Non-pigmented ciliary epithelial cell (primary cell): ENCODE measurements at places on chromosomes 2 and 18.
A peak's percentile ranks its signal among the peaks of the same experiment; 100 is the strongest.

DNA sequence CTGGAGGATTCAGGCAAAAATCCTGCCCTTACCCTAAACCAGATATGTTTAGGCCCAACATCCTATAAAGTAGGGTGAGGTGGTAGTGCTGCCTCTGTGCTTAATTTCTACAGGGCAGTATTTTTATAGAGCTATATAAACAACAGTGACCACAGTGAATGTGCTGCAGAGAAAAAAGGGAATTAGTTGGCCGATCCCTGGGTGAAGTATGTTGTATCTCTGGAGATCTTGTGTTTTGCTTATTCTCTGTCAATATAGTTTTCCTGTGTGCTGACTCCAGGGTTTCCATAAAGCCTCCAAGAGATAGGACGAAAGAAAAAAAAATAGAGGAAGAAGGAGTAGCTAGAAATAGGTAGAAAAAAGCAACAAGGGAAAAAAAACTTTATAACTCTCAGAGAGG is 88.9 kb upstream of the THOC1 start:
- no peak for DNase-seq

DNA sequence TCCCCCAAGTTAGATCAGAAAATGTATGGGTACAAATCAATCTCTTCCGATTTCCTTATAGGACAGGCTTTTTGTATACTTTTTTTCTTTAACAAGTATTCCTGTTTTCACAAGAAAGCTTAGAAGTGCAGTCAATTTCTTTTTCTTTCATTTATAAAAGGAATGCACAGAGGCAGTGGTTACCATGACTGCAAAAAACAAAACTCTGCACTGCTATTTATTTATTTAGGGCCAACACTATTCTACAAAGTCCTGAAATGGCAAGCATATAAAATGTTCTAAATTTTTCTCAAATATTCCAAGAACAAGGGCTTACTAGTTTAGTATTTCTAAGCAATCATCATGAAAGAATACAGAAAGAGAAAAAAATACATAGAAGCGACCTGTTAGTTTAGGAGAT is 22.2 kb downstream of the ATAD2B start:
- DNase-seq = no peak

DNA sequence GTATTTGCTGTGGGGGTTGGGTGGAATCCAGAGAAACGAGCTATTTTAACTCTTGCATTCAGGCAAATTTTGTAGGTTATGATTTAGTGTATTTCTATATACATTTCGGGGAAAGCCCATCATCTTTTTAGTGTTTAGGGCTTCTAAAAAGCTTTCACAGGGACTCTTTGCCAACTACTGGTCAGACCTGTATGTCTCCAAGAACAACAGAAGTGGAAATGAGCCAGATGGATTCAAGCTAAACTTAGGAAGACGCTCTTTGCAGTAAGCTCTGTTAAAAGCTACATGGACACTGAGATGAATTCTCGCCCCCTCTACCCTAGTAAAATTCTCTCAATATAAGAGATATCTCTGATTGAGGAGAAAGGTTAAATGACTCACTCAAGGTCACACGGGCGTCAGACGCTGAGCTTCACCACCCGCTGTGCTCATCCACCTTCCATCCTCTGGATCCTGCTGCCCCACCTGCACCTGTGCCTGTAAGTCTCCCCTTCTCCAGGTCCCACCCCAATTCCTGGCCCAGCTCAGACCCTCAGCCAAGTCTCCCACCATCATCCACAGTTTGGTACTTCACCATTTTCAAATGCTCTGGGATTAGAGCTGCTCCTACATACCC is 85.6 kb downstream of the MARCHF4 start:
- no peak for DNase-seq

DNA sequence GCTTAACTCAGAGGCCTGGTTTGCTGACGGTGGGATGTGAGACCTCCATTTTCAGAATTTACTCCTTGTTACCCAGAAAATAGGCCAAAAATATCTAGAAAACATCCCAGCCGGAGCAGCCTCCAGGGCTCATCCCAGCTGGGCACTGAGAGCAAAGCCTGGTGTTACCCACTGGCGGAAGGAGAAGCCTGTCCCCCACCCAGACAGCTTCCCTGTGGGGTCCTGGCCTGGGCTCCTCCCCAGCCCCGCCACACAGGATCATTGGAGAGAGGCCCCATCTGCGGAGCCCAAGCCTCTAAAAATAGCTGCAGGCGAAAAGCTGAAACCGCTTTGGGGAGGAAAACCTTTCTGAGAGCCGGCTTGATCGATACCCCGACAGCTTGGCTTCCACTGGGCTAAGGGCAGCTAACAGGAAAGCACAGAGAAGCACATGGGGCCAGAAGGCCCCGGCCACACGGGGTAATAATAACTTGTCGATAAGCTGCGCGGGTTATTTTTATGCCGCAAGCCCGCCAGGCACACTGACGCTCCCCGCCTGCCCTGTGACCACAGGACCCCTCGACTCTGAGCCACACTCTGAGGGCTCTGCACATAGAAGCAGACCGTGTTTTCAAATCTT is 26.9 kb upstream of the FAHD2A start:
- no peak for DNase-seq

- DNase-seq = no peak
These were observed 17.8 kb downstream of the NPC1 start for GRCh38 chr18:23568281-23569138.

DNA sequence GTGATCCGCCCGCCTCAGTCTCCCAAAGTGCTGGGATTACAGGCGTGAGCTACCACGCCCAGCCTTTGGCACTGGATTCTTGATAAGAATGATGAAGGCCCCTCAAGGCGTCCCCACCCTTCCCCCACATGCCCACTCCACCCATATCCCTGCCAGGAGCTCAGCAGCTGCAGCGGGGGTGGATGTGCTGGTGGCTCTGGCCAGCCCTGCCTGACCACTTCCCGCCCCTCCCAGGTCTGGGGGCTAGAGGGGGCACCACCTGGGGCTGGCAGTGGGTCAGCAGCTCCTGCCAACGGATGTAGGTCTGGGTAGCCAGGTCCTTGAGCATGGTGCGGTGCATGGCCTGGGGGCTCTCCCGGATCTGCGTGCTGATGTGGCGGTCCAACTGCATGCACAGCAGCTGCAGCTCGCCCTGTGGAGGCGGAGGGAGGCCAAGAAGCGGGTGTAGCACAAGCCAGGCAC is 7.8 kb upstream of the SEMA4C start:
- no peak for DNase-seq

- DNase-seq = peak; percentile 76
These were observed 86.1 kb downstream of the MSH2 start for GRCh38 chr2:47488870-47489584.

- no peak for DNase-seq
These were observed 33.0 kb downstream of the ACYP2 start for GRCh38 chr2:54148391-54148790.
